Activated CD4-positive, CD25-positive, alpha-beta regulatory T cell (primary cell): ENCODE measurements at places on chromosomes 16 and 17.
A peak's percentile ranks its signal among the peaks of the same experiment; 100 is the strongest.

DNA sequence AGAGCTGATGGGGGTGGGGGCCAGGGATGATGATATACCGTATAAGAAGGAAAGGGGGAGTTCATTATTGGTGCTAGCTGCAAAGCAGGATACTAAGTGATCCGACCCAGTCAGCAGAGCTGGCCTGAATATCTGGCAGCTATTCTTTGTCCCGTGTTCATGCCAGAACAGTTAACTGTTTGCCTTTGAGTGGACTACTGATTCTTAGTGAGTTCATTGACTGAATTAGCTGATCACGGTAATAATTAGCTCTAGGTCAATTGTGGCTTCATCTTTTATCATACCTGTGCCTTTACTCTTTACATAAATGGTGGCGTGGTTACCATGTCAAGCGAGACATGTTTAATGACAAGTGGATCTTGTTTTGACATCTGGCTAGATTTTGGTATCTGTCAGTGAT is 5.3 kb downstream of the KPNB1 start:
- DNase-seq, result no peak

GRCh38 chr17:69357701-69358100 is 30.8 kb upstream of the ABCA5 start:
- DNase-seq, result no peak

- no peak for DNase-seq
Measured at GRCh38 chr17:49645654-49646053, 32.2 kb downstream of the SPOP start.

DNA sequence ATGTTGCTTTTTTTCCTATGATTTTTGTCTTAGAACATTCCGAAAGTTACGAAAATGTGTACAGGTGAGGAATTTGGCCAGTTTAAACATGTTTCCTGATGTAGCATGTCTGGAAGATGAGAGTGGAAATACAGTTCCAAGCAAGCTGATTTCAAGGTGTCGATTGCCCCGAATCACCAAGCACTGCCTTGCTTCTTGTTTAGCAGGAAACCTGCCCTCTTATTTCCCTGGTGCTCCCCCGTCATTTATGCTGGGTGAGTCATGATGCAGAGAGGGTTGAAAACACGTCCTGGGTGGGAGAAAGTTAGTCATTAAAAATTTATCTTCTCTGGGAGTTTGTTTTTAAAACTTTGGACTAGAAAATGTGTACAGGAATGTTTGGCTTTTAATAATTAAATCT is 608.6 kb upstream of the EEF2KMT start:
- DNase-seq, result no peak

- no peak for DNase-seq
Measured at GRCh38 chr16:69903865-69904415, 47.2 kb upstream of the CLEC18A start.

DNA sequence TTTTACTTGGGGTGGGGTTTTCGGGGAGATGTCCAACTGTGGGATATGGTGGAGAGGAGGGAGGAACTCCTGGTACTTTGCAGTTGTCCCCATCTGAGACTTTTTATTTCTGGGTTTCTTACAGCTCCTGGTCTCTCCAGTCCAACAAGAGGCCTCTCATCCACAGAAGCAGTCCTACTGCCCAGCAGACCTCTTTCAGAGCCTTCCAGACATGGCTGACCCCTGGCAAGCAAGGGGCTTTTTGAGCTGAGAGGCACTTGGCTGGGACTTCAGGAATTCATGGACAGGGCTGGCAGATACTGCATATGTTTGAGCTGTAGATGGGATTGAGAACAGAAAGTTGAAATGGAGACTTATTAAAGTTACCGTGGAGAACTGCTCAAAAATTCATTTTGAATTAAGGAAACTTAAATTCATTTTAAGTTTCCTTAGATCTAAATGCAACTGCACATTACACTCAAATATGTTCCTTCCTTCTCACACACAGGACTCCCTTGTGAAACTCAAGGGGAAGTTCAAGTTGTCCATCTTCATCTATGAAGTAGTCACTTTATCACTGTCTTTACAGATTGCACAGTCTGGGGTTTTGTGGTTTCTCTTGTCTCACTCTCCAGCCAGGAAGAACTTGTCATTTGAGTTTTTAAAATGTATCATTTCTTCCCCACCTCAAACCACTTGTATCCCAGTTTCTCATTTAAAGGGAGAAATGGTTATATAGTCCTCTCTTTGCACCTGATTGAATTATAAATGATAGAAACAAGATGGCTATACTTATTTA is 1.1 kb downstream of the LASP1NB start:
- no peak for DNase-seq

- DNase-seq, result no peak
Measured at GRCh38 chr16:86294535-86295196, 215.7 kb upstream of the FOXF1 start.

- no peak for DNase-seq
Measured at GRCh38 chr16:50523710-50524109, 24.5 kb upstream of the NKD1 start.

DNA sequence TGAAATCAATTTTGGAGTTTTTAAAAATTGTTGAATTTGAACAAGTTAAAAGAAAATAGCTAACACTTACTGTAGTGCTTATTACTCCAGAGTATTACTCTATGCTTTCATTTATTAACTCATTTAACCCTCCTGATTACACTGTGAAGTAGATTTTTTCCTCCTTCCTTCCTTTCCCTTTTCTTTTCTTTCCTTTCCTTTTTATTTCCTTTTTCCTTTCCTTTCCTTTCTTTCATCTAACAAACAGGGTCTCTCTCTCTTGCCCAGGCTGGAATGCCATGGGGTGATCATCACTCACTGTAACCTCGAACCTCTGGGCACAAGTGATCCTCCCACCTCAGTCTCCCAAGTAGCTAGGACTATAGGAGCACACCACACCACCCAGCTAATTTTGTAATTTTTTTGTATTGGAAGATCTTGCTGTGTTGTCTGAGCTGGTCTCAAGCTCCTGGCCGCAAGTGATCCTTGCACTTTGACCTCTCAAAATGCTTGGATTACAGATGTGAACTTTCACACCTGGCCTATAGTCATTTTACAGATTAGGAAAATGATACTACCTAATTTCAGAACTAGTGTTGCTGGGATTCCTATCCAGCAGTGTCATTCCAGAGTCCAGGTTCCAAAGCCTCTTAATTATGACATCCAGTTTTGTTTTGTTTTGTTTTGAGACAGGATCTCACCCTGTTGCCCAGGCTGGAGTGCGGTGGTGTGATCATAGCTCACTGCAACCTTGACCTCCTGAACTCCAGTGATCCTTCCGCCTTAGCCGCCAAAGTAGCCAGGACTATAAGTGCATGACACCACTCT is 59.9 kb downstream of the TAOK1 start:
- DNase-seq, result no peak

- DNase-seq, result no peak
Measured at GRCh38 chr16:57167953-57168352, 17.9 kb downstream of the PSME3IP1 start.

- peak; percentile 23 for DNase-seq
Measured at GRCh38 chr16:74297145-74297665, 591 bp downstream of the PSMD7 start.

GRCh38 chr16:70600730-70601129 is 45.6 kb upstream of the IL34 start:
- DNase-seq, result no peak

DNA sequence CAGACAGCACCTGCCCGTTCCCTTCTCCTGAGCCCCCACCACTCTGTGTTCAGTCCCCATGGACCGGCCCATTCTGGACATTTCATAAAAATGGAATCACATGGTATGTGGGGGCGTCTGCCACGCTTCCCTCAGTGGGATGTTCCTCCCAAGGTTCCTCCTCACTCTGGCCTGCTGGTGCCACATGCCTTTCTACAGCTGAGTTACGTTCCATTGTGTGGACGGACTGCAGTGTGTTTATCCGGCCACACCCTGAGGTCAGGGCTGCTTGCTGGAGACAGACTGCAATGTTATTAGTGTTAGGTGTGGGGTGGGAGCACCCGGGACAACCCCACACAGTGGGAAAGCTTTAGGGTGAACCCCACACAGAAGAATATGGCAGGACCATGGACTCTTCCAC is 5.9 kb upstream of the AATK start:
- no peak for DNase-seq

DNA sequence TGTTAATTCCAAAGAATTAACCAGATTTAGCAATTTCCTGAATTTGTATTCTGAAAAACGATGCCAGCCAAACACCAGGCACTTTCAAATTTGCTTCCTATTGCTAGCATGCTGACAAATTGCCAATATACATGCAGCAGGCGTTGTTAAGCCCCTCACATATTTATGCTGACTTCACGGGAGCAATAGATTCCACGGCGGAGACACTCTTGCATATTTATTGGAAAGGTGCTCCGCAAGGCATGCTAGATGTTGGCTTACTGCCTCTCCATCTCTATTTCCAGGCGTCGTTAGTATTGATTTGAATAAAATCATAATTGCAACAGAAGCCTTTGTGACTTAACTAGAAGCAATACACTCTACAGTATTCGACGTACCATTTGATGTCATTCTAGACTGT is 211.0 kb upstream of the IRX5 start:
- no peak for DNase-seq

- DNase-seq, result no peak
Measured at GRCh38 chr16:65919145-65919985, 447.1 kb upstream of the CDH5 start.

DNA sequence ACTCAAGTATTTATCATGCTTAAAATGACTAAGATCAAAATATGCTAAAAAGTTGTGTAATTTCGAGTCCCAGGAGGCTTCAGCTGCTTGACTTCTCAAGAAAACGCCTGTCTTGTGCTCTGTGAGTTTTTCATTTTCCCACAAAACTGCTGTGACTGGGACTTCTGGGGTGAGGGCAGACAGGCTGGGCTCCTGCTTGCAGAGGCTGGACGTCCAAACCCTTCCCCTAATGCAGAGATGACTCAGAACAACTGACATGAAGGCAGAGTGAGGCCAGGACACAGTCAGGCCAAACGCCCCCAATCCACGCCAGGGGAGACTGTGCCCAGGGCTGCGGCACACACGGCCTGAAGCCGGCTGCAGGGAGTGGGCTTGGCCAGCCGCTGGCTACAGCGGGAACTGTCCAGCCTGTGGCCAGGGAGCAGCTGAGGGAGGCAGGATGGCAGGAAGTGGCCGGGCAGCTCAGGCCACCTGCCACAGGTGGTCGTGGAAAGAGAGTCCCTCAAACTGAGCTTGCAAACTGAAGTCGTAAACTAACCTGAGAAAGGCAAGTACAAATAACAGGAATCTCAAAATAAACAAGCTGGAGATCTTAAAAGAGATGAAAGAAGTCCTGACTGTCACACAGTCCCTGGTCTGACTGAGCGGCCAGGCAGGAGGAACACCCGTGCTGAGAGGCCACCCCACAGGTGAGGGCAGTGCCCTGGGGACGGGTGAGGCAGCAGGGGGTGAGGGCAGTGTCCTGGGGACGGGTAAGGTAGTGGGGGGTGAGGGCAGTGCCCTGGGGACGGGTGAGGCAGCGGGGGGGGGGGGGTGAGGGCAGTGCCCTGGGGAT is 21.3 kb upstream of the HEXD start:
- no peak for DNase-seq

DNA sequence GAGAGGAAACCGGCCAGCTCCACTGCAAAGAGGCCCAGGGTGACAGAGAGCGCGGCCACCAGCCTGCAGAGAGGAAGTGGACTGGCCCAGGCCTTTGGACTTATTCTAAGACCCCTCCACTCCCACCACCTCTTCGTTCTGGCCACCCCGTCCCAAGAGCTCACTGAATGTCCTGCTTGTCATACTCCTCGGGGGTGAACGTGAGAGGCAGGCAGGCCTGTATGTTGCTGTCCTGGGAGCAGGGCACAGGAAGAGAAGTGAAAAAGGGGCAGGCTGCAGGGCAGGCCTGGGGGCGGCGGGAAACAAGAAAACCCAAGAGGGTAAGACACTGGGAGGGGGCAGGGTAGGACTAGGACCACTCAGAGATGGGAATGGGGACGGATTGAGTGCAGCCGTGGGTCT is 384 bp downstream of the TMEM107 start:
- no peak for DNase-seq

DNA sequence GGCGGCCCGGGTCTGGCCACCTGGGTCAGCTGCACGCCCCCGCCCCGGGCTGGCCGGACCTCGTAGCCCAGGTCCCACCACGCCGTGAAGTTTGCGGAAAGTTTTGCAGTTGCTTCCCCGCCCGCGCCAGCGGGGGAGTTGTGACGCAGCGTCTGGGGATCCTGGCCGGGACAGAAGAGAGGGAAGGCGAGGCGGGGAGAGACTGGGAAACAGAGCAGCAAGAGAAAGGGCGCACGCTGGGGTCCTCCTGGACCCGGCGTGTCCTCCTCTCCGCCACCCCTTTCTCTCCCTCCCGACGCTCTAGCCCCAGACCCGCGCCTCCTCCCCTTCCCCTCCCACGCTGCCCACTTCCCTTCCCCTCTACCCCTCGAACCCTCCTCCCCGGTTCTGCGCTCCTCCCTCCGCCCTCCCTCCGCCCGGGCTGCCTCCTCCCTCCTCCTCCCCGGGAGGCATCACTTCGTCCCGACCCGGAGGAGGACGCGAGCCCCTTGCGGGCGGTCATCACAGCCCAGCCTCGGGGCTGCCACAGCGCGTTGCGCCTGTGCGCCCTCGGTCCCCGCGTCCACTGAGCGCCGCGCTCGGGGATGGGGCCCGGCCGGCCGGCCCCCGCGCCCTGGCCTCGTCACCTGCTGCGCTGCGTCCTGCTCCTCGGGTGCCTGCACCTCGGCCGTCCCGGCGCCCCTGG is at the start of gene MRC2:
TSS of gene MRC2 (plus strand) at position 452 of the 685 bp plus-strand sequence. CDS start at position 585, 133 bp downstream.
- DNase-seq, result no peak

DNA sequence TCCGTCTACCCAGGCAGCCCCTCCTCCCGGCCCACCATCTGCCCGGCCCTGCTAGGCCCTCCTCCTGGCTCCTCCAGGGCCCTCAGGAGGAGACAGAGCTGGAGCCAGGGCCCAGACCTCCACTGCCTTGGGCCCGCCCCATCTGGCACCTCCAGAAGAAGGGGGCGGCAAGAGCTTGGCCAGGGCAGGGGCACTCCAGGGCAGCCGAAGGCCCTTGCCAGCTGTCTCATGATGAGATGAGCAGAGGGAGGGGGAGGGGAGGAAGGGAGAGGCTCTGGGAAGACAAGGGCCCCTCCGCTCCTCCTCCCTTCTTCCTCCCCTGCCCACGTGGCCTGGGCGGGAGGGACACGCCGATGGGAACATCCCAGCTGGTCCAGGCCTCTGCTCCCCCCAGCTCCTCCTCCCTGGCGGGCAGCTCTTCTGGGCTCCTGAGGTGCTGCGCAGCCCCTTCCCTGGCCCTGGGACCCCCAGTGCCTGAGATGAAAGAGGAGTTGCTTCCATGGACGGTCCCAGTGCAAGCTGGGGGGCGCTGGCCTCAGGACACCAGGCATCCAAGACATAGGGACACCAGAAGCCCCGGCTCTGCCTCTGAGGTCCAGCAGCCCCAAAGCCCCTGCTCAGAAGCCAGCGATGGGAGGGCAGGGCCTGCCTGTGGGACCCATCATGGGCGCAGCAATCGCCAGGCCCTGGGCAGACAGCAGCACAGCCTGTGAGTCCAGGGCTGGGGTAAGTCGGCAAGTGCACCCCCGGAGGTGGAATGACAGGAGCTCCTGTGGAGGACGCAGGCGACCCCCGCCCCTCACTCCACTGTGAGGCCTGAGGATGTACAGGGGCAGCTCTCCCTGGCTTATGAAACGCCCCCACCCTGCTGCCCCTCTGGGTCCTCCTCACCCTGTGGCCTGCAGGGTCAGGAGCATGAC is 23.6 kb upstream of the ENPP7 start:
- no peak for DNase-seq
